ENCODE measurements at places on chromosomes 2 and 18.

- no peak for DNase-seq
Observed at GRCh38 chr2:219285894-219286425, 6.8 kb downstream of the DNAJB2 start.

GRCh38 chr2:134178138-134178877 is 75.6 kb upstream of the MGAT5 start:
- no peak for DNase-seq

DNA sequence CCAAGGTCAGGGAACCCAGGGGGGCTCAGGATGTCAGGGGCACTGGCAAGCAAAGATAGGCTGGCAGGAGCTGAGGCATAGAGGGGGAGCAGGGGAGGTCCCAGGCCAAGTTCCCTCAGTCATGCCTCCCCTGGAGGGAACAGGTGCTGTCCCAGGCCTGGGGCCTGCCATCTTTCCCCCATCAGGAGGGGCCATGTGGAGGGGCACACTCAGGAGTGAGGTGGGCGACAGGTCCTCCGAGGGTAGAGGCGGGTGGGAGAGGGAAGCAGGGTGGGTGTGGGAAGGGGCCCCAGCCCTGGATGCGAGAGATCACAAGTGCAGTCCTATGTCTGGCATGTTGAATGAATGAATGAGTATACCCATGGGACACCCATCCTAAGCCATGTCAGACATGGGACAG is 127.7 kb upstream of the GLI2 start:
- no peak for DNase-seq

- no peak for DNase-seq
Observed at GRCh38 chr2:160290598-160290997, 90.5 kb upstream of the ITGB6 start.
